Stimulated activated CD4-positive, alpha-beta T cell treated with anti-CD3 and anti-CD28 coated beads, Interleukin-2, amount 100 ng/mL, for 4 hours (primary cell): ENCODE measurements at places on chromosomes 1 and 21.

- no peak for DNase-seq
These were observed 6.3 kb downstream of the FHL3 start for GRCh38 chr1:37998913-37999429.

GRCh38 chr21:35359076-35359475 lies 310.0 kb upstream of the RUNX1 start:
- no peak for DNase-seq

GRCh38 chr21:45913886-45914285 lies 67.7 kb upstream of the COL6A1 start:
- no peak for DNase-seq

GRCh38 chr1:246609632-246610031 lies 43.4 kb downstream of the CNST start:
- no peak for DNase-seq

DNA sequence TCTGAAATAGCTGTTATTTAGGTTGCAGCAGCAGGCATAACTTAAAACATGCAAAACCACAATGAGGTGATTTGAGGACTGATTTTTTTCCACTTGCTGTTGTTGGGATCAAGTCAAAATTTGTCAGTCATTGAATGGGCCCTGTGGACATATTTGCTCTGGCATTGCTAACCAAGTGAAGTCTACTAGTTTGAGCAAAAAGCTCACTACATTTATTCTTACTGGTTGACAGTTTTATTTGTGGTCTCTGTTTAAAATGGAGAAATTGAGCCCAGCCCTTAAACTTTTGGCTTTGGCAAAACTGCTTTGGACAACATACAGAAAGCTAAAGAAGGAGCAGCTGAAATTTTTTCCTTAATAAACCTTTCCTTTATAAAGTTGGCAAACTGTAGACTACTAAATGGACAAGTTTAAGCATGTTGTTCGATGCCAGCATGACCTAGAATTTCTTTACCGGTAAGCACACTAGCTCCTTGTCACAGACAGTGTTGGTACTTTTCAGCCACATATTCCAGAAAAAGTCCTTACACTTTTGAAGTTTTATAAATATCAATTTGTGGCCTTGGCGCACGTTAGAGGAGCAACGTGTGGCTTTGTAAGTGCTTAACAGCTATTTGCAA lies 234.6 kb downstream of the USP25 start:
- DNase-seq, result no peak

- no peak for DNase-seq
These were observed 222.7 kb upstream of the GJB5 start for GRCh38 chr1:34532113-34532512.

DNA sequence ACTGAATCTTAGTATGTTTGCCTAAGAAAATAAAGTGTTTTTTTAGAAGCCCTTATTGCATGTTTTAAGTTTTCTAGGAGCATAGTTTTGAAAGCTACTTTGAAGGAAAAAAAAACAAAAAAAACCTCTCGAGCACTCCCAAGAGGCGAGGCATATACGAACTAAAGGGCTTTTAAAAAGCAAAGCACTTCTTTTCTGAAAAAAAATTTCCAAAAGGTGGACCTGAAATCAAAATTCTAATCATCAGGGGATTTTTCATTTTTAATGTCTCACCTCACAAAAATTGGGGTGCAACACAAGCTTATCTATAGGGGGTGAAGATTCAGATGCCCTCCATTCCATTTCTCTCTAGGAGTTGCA lies 594 bp downstream of the GLMN start:
- DNase-seq, result no peak

- DNase-seq, result no peak
These were observed 164.9 kb downstream of the DYRK1A start for GRCh38 chr21:37531431-37531932.

- no peak for DNase-seq
These were observed 10.3 kb upstream of the LAD1 start for GRCh38 chr1:201409440-201409839.

DNA sequence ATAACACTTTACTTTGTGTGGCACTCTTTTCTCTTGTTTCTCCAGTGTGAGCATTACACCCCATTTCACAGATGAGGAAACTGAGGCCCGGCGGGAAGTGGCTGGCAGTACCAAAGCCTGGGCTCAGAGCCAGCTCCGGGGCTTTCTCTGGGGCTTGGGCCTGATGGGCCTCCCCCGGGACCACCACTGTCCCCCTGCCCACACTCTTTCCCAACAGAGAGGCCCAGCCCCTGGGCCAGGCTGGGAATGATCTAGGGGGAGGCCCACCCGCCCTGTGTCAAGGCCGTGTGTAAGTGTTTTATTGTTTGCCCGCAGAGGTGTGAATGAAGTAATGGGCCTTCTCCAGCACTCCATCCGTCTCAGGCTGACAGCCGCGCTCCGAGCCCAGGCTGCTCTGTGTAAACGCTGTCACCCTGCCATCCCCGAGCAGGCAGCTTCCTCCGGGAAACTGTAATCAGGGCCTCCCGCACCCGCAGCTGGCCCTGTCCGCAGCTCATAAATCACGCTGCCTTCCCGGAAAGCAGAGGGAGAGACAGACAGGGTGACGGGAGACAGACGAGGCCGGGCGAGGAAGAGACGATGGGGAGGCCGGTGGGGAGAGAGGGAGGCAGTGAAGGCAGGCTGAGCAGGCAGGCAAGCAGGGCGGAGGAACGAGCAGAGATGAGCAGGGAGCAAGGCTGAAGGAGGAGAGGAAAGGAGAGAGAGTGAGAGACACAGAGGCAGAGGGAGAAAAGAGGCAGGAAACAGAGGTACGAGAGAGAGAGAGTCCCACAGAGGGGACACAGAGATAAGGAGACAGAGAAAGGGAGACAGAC lies 109.7 kb upstream of the ZBTB40 start:
- no peak for DNase-seq

DNA sequence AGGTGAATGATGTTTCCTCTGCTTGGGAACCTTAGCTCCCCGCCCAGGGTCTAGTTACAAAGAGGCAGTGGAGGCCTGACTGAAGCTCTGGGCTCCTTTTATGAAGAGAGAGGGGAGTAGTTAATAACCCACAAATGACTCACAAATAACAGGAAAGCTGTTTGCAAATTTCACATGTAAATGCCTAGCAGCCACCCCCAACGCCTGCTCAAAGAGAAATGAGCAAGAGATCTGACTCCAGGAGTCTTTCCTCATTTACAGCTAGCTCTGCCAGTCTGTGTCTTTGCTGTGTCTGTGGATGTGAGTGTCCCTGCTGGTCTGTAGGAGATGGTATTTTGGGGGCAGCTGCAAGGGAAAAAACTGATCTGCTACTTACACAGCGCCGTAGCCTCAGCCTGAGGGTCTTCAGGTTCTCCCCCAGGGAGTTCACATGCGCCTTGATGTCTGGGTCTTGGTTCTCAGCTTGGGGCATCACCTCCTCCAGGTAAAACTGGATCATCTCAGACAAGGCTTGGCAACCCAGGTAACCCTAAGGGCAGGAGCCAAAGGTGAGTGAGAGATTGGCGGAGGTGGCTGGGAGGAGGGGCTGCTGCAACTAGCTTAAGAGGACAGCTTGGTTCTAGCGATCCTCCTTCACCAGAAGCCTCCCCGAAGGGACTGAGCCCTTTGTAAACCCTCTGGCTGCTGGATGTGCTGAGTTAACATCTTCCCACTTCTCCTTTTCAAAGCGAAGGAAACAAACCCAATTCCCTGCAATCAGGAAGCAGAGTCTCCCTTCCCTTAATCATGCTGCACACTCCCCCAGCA lies at the start of gene IL19:
TSS of gene IL19 (plus strand) at position 243 of the 807 bp plus-strand sequence. CDS start 65,890 bp downstream, outside the sequence.
- peak; percentile 46 for DNase-seq

DNA sequence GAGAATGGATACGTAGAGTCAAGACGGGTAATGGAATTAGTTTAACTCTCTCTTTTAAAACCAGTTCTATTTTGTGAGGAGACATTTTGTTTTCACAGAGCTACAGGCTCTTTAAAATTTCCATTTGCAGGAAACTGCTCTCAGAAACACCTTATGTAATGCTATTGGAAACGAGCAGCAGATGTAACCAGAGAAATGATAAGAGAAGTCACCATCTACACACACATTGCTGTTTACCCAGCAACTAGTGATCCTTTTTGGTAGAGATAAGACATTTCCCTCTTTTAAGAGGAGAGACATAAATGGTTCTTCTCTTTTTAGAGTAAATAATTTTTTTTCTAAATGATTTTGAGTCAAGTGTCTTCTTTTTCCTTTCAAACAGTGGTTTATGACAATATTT lies 80.6 kb downstream of the KCTD3 start:
- no peak for DNase-seq

DNA sequence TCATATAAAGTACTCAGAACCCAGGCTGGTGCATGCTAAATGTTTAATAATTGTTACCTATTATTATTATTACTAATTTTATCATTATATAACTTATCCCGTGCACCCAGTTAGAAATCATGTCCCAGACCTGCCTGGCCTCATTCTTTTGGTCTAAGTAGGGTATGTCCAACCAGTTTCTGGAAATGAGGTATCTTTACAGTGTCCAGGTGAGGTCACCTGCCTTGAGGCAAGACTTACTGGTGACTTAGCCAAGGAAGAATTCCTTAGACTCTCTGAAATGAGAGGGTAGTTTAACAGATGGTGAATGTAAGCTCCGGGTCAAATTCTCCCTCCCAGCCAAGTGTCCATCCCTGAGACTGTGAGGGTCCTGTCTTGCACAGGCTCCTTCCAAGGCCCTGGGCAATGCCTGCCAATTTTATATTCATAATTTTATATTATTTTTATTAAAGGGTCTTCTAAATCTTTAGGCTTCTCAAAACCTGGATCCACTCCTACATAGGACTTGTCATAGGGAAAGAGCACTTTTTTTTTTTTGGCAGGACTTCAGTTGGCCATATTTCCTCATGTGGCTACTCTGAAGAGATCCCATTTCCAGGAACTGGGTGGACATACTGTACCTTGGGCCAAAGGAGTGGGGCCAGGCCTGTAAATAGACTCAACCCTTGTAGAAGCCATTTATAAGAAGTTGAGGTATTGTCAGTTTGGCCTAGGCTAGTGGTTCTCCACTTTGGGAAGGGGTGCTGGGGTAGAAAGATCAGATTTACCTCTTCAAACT lies 96.7 kb upstream of the KCNA3 start:
- no peak for DNase-seq

- DNase-seq, result no peak
These were observed 192.4 kb downstream of the LRRIQ3 start for GRCh38 chr1:74005533-74005932.

DNA sequence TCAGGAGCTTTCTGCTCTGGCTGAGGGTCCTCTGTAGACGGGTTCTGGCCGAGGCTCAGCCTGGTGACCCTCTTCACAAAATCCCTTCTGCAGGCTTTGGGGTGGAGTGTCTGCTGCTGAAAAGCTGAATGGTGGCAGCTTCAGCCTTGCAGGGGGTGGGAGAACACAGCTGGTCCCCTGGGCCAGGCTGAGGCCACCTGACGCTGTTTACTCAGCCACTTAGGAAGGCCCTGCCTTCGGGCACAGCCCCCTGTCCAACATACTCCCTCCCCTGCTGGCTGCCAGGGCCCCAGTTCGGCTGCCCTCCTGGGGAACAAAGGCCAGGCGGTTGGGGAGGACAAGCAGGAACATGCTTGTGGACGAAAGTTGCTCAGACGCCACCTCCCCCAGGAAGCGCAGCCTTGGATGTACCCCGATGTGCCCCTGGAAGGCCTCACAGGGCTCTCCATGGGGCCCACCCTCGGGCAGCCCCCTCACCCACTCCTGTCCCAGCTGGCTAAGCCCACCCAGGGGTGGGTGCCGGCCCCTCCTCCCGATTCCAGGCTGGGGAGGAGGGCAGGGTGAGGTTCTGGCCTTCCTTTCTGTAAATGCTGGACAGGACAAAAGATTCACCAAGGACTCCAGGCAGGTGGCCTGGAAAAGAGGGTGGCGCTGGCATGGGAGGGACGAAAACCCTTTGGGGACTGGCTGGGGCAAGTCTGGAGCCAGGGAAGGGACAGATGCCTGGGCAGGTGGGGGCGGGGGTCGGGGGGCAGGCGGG lies at the start of gene ANKRD65:
TSS of gene ANKRD65 (minus strand) at position 130 of the 760 bp plus-strand sequence. CDS start 271 bp downstream, outside the sequence.
- DNase-seq, result no peak

GRCh38 chr1:168324745-168325425 lies 44.2 kb downstream of the TBX19 start:
- no peak for DNase-seq

DNA sequence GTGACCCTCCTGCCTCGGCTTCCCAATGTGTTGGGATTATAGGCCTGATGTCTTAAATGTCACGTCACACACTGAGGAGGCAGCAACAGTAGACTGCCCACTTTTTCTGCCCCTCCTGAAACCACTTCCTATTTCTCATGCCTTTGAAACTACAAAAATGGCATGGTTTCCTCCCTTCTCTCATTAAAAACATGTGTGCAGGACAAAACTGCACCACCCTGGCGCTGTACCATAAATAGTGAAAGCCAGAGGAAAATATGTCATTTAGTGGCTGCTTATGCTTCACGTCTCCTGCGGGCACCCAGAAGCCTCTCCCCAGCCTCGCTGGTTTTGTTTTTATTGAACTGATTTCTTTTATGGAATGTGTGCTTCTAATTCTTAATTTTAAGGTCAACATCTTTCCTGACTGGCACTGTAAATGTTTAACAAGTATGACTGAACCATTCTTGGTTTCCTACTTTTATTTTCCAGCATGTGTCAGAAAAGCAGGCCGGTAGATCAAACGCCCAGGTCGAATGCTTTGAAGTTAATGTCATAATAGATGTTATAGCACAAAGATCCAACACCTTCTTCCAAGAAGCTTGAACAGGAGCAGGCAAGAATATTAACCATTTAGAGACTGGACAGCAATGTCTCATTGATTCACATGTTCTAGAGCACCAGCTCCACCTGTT lies 59.6 kb upstream of the C1orf87 start:
- DNase-seq, result no peak

DNA sequence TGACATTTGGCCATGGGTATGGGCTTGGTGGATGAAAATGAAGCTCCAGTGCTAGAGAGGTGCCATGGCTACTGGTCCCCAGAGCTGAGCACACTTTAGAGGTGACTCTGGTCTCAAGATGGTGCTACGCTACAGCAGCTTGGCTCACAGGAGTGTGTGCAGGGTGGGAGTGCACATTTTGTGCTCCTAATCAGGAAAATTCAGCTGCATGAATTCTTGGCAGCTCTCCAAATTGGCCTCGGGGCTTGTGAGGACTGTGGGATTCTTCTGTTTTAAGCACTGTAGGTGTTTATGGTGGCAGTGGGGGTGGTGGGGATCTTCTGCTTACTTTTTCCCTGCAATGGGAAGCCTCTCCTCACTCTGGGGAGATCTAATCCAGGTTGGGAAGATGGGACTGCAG lies 17.3 kb upstream of the TIPRL start:
- DNase-seq, result no peak

DNA sequence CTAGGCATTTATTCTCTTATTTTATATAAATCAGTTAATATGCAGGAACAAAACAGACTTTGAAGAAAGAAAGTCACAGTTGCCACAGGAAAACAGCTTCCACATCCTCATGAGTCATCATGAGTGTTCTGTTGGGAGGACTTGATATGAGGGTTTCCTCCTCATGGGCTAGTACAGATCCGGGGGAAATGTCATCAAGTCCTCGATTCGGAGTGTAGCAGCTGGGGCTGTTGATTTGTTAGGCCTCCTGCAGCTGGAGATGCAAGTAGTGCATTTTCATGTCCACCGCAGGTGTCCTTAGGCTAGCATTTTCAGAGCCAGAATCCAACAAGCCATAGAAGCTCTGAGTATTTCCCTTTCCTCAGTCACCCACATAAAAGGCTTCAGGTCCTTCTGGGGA lies 36.7 kb downstream of the ADAM30 start:
- no peak for DNase-seq

- no peak for DNase-seq
These were observed 38.6 kb downstream of the BRINP2 start for GRCh38 chr1:177209357-177209756.

GRCh38 chr1:197666769-197667285 lies 108.5 kb downstream of the DENND1B start:
- DNase-seq, result no peak
